ENCODE measurements at places on chromosomes 2 and 18.

DNA sequence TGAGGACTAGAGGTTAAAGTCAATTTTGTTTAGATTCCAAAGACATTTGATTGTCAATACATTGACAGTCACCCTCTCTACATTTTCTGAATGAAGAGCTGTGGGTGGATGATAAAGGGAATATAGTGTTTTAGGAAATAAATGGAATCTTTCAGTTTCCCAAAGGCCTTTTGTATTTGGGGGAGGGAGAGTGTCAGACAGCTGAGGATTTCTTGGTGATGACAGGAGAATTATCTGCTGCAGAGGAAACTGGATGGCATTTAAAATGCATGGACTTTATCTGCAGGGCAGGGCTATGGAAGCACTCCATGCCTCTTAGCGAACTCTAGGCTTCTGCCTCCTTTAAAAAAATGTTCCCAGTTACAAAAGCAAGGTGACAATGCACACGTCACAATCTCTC is 195.1 kb downstream of the KCNS3 start:
- no peak for DNase-seq

GRCh38 chr2:109128048-109128615 is 873 bp upstream of the SH3RF3 start:
- peak; percentile 95 for DNase-seq

DNA sequence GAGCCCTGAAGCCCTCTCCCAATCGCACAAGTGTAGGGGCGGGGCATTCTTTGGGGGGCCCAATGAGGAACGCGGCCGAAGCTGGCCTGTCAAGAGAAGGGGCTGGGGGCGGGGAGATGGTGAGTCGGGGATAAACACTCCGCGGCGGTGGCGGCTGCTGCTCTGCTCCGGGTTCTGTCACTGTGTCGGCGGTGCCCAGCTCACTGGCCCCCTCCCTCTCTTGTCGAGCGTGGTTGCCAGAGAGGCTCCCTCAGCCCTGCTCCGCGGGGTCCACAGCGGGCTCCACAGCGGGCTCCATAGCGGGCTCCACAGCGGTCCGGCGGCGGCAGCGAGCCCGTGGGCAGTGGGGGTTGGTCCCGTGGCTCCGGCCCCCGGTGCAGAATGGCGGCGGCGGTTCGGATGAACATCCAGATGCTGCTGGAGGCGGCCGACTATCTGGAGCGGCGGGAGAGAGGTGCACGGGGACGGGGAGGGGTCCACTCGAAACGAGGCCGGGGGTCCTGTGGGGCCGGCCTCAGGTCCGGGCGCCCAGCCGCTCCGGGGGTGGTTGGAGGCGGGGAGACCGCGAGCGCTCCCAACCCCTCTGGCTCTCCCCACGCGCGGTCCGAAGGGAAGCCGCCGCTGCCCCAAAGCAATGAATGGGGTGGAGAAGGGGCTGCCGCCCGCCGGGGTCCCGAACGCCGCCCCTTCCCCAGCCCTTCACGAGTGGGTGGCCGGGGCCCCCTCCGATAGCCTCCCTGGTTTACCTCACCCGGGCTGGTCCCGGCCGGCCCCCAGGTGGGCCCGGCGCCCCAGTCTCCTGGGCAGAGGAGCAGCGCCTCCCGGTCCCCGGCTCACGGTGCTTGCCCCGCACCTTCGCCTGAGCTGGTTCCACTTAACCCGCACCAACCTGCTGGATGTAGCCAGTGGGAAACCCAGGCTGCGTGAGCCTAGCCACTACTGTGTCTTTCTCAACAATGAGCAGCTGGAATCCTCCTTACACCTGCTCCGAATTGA is at the start of gene MXD1:
Gene MXD1 (plus strand): TSS at position 160 of the 996 bp plus-strand sequence. CDS start 222 bp downstream, at position 382.
- peak; percentile 63 for DNase-seq

DNA sequence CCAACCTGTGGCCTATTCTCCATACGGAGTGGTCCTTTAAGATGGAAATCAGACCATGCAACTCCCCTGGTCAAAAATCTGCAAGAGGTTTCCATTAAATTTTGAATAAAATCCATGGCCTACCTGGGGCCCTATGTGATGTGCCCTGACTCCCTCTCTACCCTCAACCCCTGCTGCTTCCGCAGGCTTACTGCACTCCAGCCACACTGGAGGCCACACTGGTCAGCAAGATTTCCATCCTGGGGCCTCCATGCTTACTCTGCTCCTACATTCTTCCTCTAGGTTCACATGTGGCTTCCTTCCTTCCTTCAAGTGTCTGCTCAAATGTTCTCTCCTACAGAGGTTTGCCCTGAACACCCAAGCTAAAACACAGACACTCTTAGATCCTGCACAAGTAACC is 40.6 kb downstream of the FARSB start:
- DNase-seq: no peak

DNA sequence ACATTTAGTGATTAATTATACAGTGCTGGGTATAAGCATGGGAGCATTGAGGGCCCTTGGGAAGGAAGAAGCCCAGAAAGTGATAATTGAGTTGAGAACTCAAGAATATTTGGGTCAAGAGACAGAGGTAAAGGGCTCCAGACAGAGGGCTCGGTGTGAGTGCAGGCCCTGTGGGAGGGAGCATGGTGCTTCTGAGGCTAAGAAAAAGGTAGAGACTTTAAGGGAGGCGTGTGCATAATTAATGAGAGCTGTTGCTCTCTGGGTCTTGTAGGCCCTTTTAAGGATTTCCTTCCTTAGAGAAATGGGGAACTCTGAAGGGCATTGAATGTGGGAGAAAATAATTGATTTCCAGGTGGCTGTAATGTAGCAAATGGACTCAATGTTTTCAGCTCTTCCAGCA is 735.0 kb upstream of the POU3F3 start:
- DNase-seq: no peak

- peak; percentile 31 for DNase-seq
These were observed 44.9 kb downstream of the MRPL35 start for GRCh38 chr2:86243950-86244733.

- DNase-seq: peak; percentile 78
These were observed 494 bp downstream of the HNRNPLL start for GRCh38 chr2:38602136-38602731.

GRCh38 chr18:2559249-2559648 is 12.1 kb downstream of the METTL4 start:
- no peak for DNase-seq

- DNase-seq: peak; percentile 26
These were observed 10.8 kb upstream of the NCK2 start for GRCh38 chr2:105733875-105734274.

- DNase-seq: peak; percentile 51
These were observed 35.7 kb downstream of the DYNAP start for GRCh38 chr18:54626779-54627178.

DNA sequence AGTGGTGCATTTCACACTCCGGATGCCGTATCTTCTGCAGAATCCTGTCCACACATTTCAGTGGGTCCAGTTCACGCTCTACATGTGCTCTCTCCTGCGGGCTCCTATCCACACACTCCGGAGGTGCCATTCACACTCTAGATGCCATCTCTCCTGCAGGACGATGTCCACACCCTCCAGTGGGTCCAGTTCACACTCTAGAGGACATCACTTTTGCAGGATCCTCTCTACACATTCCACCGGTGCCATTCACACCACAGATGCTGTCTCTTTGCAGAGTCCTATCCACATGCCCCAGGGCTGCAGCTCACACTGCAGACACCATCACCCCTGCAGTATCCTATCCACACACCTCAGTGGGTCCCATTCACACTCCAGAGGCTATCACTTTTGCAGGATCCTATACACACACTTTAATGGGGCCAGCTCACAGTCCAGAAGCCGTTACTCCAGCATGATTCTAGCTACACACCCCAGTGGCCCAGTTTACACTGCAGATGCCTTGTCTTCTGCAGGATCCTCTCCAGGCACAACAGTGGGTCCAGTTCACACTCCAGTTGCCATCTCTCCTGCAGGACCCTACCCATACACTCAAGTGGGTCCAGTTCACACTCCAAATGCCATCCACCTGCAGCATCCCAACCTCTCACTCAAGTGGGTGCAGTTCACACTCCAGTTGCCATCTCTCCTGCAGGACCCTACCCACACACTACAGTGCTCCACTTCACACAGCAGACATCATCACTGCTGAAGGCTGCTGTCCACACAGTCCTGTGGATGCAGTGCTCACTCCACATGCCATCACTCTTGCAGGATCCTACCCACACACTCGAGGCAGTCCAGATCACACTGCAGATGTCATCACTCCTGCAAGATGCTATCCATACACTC is 2.1 kb upstream of the PXDN start:
- DNase-seq: peak; percentile 27

GRCh38 chr2:114543236-114543766 is 100.9 kb downstream of the DPP10 start:
- peak; percentile 68 for DNase-seq
